Tibial artery (tissue), 4 donors: ENCODE measurements at places on chromosomes 2 and 18.

GRCh38 chr18:4251873-4252272, 203.2 kb downstream of the DLGAP1 start:
- DNase-seq: no peak

DNA sequence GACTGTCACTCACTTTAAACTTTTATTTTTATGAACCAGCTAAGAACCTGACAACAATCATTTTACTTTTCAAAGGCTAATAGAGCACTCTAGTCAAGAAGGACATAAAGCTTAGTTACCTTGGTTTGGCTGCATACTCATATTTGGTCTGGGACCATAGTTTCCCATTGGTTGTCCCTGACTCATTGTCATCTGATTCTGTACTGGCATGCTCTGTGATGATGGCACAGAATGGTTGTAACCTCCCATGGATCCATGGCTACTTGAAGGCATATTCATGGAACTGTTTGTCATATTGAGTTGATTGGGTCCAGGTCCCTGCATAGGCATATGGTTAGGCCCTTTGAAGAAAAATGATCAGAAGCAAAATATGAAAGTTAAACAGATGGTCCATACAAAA, 37.9 kb downstream of the SS18 start:
- no peak for DNase-seq

DNA sequence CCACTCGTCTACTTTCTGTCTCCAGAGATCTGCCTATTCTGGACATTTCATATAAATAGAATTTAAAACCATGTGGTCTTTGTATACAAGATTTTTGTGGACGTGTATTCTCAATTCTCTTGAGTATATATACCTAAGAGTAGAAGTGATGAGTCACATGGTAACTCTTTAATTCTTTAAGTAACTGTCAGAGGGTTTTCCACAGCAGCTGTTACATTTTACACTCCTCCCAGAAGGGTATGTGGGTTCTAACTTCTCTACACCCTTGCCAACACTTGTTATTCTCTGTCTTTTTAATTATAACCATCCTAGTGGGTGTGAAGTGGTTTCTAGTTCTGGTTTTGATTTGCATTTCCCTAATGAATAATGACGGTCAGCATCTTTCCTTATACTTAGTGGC, 70.9 kb downstream of the MAP3K20 start:
- DNase-seq: no peak

DNA sequence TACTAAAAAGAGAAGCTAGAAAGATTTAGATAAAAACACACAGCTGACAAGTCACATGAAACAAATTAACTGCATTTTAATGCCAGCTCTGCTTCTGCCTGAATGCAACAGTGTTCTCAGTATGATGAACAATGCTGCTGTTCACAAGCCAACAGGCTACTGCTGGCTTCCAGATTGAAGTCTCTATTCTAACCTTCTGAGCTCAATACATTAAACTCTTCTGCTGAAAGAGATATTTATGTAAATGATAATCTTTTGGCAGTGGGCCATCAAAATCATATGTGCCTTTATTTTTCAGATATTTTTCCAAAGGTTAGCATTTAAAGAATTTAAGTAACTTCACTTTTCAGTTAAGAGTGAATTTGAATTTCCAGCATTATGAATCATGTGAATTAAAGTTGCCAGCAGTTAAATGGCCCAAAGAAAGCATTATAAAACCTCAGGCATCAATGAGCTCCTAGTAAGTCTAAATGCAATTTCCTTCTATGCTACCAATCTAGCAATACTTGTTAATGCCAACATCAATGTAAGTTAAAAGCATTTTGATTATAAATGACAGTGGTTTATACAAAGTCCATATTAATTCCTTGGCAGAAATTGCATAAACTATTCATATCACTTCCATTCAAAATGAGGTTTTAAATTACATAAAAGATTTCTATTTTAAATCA, 72.4 kb downstream of the ID2 start:
- no peak for DNase-seq

DNA sequence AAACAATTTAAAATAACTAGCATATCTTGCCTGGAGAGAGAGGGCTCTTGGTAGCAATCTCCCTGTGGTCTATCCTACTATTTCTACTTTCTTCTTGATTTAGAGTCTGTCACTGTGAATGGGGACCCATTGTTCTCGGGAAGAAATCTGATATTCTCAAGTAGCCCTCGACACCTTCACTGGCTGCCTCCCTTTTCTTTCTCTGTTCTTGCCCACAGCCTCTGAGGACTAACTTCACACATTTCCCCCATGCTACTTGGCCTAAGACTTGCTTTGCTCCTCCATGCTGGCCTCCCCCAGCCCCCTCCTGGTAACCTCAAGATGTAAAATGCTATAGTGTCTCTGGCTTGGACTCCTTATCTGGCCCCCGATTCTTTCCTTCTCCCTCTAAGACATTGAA, 58.8 kb upstream of the NT5C1B start:
- no peak for DNase-seq

GRCh38 chr2:150624001-150624401, 136.5 kb upstream of the RND3 start:
- no peak for DNase-seq

- no peak for DNase-seq
Observed at GRCh38 chr2:40592218-40592617, 140.3 kb upstream of the SLC8A1 start.

GRCh38 chr2:39127973-39128372, 7.1 kb upstream of the SOS1 start:
- DNase-seq: no peak
